ENCODE measurements at places on chromosomes 1 and 21. TPM values are rescaled to one million over a fixed set of nuclear protein-coding genes. Genes with fewer than 3 reads are reported as not detected.

The FAM151A gene
- not detected for total RNA-seq

The NEK2 gene
- total RNA-seq = 2.5 TPM

The INKA2 gene
- total RNA-seq = 6.6 TPM

The PTGFR gene
- 28.9 TPM for total RNA-seq

The RPF1 gene
- total RNA-seq = 22.2 TPM

The TGFBR3 gene
- total RNA-seq = 13.6 TPM

The AHCTF1 gene
- 28.6 TPM for total RNA-seq

The TNFAIP8L2 gene
- total RNA-seq = not detected

The FLG2 gene
- not detected for total RNA-seq

The ARHGEF2 gene
- total RNA-seq = 136 TPM

The LCE1A gene
- total RNA-seq = not detected

The KPRP gene
- total RNA-seq = not detected

The MIXL1 gene
- total RNA-seq = not detected

The OVAAL gene
- not detected for total RNA-seq

The MYOM3 gene
- 0.13 TPM for total RNA-seq

The MYCL gene
- total RNA-seq = 0.33 TPM

The ATAD3C gene
- total RNA-seq = 0.40 TPM

The AKIRIN1 gene
- total RNA-seq = 49.9 TPM
